Fibroblast of gingiva (primary cell): ENCODE measurements at places on chromosomes 1 and 21.
A peak's percentile ranks its signal among the peaks of the same experiment; 100 is the strongest.

GRCh38 chr21:27480841-27481261 lies 514.0 kb upstream of the ADAMTS5 start:
- DNase-seq = peak; percentile 73

GRCh38 chr1:225845571-225846259 lies 35.8 kb downstream of the EPHX1 start:
- peak; percentile 82 for DNase-seq

DNA sequence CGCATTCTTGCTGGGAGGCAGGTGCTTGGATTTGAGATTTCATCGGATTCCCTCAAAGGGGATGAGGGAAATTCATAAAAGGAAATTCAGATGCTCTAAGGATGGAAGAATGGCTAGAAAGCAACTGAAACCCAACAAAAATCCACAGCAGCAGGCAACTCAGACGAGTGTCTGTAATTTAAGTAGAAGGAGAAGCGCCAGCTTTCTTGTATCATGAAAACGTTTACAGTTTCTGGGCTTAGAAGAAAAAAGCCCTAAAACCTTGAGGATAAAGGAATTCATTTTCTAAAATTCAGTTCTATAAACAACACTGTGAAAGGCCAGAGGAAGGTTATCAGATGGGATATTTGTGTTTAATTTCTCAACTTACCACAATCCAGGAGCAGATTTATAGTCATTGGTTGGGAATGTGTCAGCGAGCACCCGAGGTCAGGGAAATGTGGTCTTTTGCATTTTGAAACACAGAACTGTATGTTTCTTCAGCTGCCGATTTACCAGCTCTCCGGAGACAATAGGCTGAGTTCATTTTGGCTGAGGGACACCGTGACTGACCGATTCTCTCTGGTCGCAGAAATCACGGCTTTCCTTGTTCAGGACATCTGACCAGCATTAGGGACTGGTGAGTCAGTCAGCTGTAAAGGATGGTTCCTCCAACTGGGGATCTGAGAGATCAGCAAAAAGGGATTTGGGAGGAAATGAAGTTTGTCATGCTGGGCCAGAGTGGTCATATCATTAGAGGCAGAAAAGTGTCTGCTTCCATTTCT lies 111.6 kb upstream of the ERRFI1 start:
- DNase-seq = peak; percentile 92

- DNase-seq = peak; percentile 91
Measured at GRCh38 chr1:236893626-236894545, 98.8 kb downstream of the MTR start.

- DNase-seq = no peak
Measured at GRCh38 chr1:145886390-145886789, 724 bp upstream of the ANKRD35 start.

- peak; percentile 13 for DNase-seq
Measured at GRCh38 chr1:119372503-119373086, 4.0 kb downstream of the HAO2 start.

DNA sequence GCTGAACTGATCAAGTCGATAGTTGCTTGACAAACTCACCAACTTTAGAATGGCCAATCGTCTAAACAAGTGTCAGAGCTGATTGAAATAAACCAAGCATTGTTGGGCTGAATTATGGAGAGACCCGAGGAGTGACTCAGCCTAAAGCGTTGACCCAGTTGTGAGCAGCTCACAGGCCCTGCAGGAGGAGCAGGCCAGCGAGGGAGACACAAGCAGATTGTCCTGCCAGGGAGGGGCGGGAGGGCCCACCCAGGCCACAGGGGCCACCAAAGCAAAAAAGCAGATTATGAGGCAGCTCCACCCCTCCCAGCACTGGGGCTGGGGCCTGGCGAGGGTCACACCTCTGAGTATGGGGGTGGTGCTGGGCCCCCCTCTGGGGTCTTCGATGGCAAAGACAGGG lies 10.1 kb upstream of the MATN1 start:
- no peak for DNase-seq

- no peak for DNase-seq
Measured at GRCh38 chr1:67170751-67171573, 4.7 kb downstream of the IL23R start.

- DNase-seq = no peak
Measured at GRCh38 chr1:228407106-228408040, 738 bp upstream of the TRIM11 start.

DNA sequence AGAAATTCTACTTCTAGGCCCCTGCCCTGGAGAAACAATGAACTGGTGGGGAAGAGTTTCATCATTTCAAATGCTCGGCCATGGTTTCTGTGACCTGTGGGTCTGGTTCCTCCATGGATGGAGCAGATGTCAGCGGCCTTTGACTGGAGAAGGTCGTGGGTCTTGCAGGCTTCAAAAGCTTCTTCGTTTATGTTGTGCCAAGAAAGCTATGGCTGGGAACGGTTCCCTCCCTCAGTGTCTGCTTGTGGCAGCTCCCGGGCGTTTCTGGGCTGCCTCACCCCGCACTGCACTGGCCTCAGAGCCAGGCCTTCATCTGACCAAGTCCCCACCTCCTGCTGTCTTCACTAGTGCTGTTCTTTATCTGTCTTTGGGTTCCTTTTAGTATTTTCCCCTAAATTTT lies 46.4 kb upstream of the POFUT2 start:
- no peak for DNase-seq

GRCh38 chr1:60589916-60590315 lies 492.4 kb upstream of the NFIA start:
- no peak for DNase-seq

DNA sequence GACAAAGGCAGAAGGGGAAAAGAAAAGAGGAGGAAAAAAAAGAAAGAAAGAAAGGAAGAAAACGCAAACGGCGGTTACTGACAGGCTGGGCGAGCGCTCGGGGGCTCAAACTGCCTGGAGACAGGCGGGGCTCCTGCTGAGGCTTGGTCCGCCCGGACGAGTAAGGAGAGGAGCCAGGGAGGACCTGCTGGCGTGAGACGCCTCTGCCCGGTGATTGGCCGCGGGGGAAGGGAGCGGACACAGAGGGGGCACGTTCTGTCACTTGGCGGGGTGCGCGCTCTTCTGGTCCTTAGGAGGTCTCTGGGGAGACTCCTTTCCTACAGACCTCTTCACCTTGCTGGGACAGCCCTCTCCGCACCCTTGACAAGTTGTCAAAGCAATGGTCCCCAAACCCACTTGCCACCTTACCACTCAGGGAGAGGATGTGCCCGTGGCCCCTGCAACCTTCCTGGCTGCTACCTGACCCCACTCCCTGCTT lies 791 bp upstream of the PIK3R3 start:
- DNase-seq = no peak
